ENCODE measurements at places on chromosomes 4 and X.

GRCh38 chr4:120348521-120348920 is 281.9 kb upstream of the MAD2L1 start:
- DNase-seq, result no peak

DNA sequence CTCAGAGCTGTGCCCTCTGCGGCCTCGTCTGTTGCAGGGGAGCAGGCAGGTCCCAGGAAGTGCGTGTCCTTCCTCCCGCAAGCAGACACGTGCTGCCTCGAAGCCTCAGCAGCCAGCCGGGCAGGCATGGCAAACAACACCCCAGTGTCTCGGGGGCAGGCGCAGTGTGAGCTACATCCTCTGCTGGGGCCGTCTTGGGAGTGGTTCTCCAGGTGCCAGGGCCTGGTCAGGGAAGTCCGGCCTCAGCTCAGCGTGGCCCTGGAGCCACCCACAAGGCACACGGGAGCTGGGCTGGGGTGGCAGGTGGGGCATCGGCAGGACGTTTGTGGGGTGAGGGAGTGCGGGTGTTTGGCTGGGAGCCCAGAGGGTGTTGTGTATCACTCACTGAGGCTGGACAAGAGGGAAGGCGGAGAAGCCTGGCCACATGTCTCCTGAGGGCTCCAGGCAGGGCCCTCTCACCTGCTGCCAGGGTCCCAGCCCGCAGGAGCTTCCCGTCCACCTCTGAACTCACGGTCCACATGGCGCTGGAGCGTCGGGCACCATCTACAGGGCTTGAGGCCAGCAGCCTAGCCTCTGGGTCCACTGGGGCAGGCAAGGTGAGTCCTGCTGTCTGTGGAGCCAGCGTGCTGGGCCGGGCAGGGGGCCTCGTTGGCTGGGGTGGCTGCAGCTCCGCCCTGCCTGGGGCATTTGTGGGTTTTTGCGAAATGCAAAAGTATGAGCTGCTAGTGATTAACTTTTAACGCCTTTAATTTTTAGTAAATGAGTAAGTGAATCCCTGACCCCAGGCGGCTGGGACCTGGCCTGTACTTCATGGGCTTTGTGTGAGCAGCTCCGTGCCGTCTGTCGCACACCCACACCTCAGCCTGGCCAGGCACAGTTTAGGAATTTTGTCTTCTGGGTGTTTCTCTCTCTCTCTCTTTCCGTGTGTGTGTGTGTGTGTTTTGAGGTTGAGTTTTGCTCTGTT is 17.3 kb upstream of the UVSSA start:
- DNase-seq, result no peak

- no peak for DNase-seq
Measured at GRCh38 chr4:41189666-41190065, 24.7 kb downstream of the APBB2 start.

DNA sequence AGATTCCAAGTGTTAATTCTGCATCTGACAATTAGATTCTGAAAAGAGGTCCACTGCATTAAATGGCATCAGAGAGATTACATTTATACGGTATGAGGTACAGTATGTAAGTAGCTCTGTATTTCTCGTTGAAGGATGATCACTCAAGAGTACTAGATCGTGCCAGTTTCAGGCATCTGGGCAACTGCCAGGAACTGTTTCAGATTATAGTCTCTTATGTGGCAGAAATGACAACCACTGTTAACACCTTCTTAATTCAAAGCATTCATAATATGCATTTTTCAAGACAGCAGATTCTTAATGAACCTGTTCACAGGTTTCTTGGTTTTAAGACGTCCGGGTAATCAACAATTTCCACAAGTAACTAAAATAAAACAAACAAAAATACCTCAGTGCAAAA is 1.6 kb downstream of the ANKRD50 start:
- no peak for DNase-seq

GRCh38 chr4:105061731-105062130 is 84.9 kb upstream of the TET2 start:
- no peak for DNase-seq

- no peak for DNase-seq
Measured at GRCh38 chr4:76156635-76157034, 8.4 kb upstream of the NUP54 start.

GRCh38 chr4:176464748-176465147 is 145.0 kb downstream of the SPCS3 start:
- DNase-seq, result no peak

DNA sequence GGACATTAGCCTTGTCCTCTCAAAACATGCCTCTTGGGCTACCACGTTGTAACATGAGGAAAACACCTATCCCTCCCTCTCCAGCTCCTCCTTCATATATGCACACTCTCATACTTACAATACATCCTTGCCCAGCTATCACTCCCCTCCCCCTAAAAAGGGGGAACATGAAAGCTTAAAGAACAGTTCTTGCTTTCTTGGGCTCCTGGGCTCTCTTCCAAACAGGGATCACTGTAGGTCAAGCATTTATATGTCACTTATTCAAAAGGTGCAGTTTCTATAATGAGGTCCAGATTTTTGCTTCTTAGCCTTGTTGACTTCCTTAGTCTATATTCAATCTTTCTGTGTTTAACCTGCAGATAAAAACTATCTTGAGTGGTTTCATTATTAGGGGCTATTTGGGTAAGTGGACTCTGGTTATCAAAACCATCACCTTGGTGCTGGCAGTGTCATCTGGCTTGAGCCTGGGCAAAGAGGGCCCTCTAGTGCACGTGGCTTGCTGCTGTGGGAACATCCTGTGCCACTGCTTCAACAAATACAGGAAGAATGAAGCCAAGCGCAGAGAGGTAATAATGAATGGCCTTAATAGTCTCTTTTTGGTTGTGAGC is 119.4 kb downstream of the AKAP4 start:
- DNase-seq, result no peak

GRCh38 chr4:144809056-144809640 is 163.2 kb downstream of the HHIP start:
- no peak for DNase-seq

DNA sequence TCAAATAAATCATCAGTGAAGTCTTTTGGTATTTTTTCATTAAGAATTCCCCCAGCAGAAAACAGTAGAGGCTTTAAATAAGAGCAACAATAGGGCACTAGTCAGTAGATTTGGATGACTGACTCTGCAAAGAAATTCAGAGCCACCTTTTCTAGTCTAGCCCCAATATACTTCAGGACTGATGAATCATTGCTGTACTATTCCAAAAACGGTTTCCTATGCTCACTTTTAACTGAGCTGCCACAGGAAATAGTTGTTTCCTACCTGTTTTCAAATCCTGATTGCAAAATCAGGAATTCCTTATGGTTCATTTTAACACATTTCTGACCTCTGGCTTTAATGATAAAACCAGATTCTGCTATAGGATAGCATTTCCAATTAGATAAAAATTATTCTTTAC is 171.6 kb downstream of the NR3C2 start:
- no peak for DNase-seq

GRCh38 chrX:46311581-46312120 is 233.6 kb downstream of the ZNF674 start:
- DNase-seq, result no peak

DNA sequence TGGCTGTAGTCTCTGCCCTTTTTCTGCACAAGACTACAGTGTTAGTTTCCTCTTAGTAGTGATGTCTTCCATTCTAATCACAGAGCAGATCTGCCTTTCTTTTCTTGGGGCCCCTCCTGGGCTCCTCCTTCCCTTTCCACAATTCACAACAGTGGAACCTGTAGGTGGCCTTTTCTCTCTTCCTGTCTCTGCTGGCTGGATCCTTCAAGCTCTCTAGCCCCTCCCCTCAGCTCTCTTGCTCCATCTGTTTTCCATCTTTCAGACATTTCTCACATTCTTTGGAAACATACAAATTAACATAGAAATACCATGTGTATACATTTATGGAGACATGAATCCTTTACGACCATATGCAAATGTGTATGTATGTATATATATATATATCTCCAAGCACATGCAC is 304 bp upstream of the SPIN2A start:
- no peak for DNase-seq

GRCh38 chrX:154649503-154650220 is 3.7 kb downstream of the CTAG2 start:
- no peak for DNase-seq

DNA sequence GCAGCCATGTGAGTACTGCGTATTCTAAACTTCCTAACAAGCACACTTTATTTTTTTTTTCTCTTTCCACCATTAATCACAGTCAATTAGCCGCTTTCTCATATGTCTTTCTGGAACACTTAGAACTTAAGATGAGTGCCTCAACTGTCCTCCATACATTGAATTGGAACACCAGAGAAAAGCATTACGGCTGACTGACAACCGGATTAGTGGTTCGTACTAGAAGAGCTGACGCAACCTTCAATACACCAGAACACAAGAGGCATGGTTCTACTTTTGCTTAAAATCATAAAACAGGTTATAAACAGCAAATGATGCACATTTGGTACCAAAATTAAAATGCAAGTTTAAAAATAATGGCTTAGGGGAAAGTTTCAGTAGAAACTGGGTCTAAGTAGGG is 3.3 kb downstream of the TMEM47 start:
- DNase-seq, result no peak

DNA sequence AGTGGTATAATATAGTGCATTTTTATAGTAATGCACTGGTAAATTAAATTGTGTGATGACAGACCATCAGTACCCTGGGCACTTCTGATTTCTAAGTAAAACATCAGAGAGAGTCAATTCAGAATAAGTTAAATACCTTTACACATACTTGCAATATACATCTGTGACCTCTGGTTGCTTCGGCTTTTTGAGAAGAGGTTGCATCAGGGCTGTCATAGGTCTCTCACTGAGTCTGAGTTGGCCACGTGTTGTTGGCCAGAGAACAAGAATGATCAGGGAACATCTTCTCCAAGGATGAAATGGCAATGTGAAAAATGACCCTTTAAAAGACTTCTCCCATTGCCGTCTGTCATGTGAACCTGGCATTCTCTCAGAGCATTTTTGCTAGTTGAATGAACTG is 36.9 kb upstream of the PUDP start:
- DNase-seq, result no peak

- no peak for DNase-seq
Measured at GRCh38 chrX:138847930-138848329, 136.4 kb upstream of the FGF13 start.

DNA sequence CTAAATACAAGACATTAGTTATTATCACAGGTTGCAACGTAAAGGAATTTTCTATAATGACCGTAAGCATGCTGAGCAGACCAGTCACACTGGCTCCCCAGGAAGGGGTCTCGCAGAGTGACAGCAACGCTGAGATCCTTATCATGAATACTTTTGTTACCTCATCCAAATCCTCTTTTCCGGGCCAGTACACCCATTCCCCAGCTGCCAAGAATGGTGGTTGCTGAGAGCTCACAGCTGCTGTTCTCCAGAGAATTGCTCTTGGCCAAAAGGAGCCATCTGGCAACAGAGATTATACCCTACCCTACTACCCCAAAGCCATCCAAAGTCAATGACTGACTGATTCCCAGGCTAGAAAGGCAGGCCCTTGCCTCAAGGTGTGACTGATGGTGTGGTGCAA is 91.6 kb downstream of the FUNDC1 start:
- no peak for DNase-seq

DNA sequence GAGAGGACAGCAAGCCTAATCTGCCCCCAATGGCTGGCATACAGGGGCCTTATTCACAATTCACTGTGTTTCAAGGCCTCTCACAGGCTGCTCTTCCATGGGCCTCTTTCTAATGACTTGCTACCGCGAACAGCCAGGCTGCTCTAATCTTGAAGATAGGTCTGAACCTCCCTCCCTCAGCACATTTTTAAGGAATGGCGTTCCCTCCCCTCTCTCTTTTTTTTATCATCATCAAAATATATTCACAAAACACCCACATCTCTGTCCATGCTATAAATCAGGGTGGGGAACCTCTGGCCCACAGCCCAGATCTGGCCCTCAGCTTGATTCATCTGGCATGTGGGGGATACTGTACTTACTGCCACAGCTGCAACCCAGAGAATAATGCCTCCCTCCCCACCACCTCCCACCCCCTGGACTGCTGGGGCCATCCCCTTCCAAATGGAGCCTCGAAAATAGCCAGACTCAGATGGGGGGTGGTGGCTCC is 76.2 kb upstream of the PLAC1 start:
- no peak for DNase-seq

GRCh38 chr4:120821977-120822376 is 100.5 kb downstream of the PRDM5 start:
- DNase-seq, result no peak

DNA sequence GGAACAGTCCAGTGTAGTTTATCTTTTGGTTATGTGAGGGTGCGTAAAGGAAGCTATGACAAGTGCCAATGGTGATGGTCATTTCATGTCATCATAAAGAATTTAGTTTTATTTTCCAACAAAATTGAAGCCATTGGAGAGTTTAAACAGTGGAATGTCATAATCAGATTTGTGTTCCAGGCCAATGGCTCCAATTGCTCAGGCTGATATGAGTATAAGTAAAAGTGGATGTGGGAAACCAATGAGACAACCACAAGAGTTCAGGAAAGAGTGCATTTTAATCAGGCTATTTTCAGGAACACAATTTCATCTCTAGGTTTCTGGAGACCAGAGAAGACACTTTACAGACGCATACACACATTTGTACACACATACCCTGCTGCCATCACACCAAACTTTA is 20.7 kb downstream of the SPANXC start:
- no peak for DNase-seq

DNA sequence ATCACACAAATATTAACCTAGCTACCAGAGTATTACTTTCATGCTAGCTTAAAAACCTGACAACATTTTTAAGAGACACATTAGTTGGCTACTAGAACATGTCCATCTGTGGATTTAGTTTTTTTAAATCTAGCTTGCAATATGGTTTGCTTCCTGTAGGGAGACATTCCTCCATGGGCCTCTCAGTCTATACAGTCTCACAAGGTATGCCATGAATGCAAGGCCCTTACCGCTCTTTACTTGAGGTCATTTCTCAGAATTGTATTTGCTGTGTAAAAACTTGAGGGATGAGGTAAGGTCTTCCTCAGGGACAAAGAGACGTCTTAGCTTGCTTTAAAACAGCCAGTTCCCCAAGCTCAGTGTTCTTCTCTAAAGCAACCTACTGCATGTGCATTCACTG is 26.9 kb downstream of the UBA6 start:
- DNase-seq, result no peak

- no peak for DNase-seq
Measured at GRCh38 chrX:108168961-108169740, 77.6 kb downstream of the ATG4A start.
